Left cardiac atrium (tissue), 4 donors: ENCODE measurements at places on chromosomes 4 and X. TPM values are rescaled to one million over a fixed set of nuclear protein-coding genes. Genes with fewer than 3 reads are reported as not detected.

PLS3 gene
- 57.0 TPM for total RNA-seq

STPG2 gene
- 0.12 TPM for total RNA-seq

TMSB15A gene
- not detected for total RNA-seq

FAM47A gene
- total RNA-seq: not detected

EFHC2 gene
- 5.1 TPM for total RNA-seq
